Inflammatory macrophage treated with lipopolysaccharide for 4 hours (primary cell): ENCODE measurements at places on chromosomes 7 and 10.

DNA sequence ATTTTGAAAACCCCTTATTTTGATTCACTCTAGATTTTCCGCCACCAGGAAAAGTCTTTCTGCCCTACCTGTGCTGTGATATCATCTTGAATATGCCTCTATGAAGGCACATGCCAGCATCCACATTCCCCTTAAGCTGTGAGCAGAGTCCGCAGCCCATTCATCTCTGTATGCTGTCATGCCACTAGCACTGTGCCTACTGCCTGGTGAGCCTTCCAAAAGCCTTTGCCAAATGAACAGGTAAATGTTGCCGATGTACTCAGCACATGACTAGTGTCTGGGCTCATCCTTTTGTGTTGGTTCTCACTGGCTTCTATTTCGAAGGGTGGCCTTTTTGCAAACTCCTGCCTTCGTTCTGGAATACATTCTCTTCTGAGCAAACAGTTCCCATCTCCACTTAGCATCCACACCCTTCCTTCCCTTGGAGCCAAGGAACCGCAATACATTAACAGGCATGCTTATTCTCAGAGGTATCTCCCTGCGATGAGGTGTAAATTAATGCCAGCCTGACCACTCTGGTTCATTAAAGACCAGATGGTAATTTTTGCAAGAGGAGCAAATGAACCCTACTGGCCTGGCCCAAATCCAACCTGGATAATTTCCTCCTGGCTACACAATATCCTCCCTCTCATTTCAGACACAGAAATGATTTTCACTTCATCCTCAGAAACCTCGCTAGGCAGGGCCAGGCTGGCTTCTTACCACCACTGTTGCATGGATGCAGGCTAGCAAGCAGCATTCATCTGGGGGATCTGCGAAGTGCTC lies 339.7 kb upstream of the NFE2L3 start:
- DNase-seq: no peak

- peak; percentile 85 for DNase-seq
Measured at GRCh38 chr7:27165089-27165995, at the start of gene HOXA9. TSS of gene HOXA9 (minus strand) at chr7:27165537. CDS start at chr7:27165457, 80 bp downstream.

GRCh38 chr7:100623951-100624824 lies 11.8 kb downstream of the MOSPD3 start:
- no peak for DNase-seq

GRCh38 chr7:82173400-82174021 lies 270.1 kb downstream of the CACNA2D1 start:
- DNase-seq: no peak

- no peak for DNase-seq
Measured at GRCh38 chr10:3085785-3086567, 18.6 kb downstream of the PFKP start.

DNA sequence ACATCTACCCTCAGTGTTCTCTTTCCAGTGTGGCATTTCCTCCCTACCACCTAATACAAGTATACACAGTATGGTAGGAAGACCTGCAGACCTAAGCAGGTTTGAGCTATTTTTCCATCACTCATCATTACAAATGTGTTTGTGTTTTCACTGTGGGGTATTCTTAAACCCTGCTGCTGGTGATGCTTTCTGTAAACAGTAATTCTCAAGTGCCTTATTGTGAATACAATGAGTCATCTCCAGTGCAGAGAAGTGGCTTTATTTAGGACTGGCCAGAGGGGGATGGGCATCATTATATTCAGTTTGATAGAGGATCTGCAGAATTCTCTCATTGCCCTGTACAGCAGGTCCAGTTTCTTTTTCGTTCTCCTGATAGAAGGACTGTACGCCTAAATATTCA lies 63.7 kb downstream of the GRM8 start:
- DNase-seq: no peak

GRCh38 chr10:26488344-26488743 lies 50.2 kb downstream of the APBB1IP start:
- peak; percentile 60 for DNase-seq

GRCh38 chr7:31445686-31446355 lies 68.1 kb upstream of the ITPRID1 start:
- no peak for DNase-seq

GRCh38 chr7:82049891-82050533 lies 280.2 kb upstream of the HGF start:
- no peak for DNase-seq

- DNase-seq: no peak
Measured at GRCh38 chr7:91330191-91330808, 66.1 kb downstream of the FZD1 start.
